ENCODE measurements at places on chromosomes 3 and 15.

- DNase-seq, result no peak
These were observed 8.0 kb downstream of the CCDC14 start for GRCh38 chr3:123952844-123953520.

DNA sequence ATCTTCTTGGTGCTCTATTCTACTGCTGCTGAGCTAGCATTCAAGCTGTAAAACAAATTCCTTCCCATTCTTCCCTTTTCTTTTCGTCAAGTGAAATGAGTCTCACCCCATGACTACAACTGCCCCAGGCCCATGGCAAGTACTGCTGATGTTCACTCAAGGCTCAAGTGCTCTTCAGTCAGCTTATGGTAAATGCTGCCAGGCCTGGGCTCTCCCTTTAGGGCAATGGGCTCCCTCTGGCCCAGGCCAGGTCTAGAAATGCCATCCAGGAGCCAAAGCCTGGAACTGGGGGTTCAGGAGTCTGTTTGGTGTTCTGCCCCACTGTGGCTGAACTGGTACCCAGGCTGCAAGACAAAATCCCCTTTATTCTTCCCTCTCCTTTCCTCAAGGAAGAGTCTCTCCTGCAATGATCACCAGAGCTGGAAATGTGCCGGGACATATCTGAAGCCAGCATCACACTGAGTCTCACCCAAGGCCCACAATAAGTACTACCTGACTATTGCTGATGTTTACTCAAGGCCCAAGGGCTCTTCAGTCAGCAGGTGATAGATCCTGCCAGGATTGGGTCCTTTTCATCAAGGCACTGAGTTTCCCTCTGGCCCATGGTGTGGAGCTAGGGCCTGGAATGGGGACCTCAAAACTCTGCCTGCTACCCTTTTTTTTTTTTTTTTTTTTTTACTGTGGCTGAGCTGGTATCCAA lies 205.0 kb upstream of the STAC start:
- peak; percentile 99 for DNase-seq

DNA sequence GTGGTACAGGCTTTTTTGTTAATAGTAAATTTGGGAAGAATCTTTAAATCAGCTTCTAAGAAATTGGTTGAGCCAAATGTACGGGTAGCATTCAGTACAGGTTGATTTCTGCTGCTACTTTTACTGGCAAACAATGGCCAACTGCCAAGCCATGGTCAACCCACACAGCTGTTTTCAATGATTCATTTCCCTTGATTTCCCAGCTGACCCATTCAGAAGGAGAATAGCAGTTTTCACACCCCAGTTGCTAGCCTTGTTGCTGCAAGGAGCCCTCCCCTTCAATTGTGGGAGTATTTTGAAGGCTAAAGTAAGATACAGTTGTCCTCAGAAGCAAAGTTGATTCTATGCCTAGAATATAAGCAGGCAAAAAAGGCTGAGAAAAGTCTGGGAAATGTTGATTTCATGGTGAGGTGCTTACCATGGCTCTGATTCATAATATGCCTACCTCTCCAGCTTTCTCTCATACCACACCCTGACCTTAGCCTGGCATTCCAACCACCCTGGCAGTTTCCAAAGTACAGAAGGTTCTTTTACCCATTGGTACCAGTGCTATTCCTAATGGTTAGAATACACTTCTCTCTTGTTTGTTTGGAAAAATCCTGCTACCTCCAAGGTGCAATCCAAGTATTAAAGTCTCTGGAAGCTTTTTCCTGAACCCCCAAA lies 320.3 kb upstream of the TGFBR2 start:
- DNase-seq, result peak; percentile 80

- DNase-seq, result no peak
These were observed 116.6 kb downstream of the ST8SIA2 start for GRCh38 chr15:92510163-92510882.

DNA sequence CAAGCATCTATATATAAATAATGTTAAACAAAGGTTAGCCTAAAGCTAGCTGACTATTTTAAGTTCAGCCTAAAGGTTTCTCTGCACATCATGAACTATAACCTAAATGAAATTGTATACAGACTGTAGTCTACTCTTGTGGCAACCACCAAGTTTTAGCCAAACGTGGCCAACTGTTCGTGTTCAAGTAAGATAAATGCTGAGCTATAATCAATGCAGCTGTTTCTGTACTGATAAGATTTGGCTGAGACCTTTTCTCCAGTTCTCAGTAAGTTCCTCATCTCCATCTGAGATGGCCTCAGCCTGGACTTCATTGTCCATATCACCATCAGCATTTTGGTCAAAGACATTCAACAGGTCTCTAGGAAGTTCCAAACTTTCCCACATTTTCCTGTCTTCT lies 43.7 kb upstream of the IGSF10 start:
- no peak for DNase-seq

DNA sequence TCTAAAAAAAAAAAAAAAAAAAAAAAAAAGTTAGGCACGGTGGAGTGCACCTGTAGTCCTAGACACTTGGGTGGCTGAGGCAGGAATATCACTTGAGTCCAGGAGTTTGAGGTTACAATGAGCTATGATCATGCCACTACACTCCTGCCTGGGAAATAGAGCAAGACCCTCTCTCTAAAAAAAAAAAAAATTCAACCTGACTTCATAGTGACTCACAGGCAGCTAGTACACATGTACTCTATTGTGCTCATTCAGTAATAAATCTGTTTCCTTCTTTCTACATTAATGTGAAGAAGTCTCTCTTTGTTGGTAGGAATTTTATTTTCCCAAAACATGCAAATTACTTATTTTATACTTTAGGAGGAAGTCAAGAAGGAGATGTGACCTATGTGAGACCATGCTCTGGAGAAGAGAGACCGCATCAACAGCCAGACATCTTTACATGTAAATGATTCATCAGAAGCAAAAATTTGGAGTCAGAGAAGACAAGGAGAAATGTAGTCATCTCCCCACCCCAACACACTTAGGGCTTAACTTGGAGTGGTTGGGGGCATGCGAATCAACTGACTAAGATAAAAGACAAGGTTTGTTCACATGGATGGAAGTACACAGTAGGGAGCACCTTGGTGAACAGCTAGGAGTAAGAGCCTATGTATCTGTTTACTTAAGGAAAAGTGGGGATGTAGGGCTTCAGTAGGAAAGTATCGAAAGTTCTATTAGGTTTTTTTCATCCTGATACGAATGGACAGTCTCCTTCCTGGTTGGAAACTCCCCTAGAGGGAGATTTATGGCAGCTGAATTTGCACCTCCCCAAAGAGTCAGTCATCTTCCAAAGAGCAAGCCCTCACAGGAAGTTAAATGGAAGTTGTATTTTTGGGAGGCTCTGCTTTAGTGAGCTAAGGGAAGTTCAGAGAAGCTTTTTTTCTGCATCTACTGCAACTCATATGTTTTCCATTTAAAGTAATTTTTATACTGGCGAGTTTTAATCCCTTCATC lies 23.0 kb upstream of the NMD3 start:
- DNase-seq, result no peak

DNA sequence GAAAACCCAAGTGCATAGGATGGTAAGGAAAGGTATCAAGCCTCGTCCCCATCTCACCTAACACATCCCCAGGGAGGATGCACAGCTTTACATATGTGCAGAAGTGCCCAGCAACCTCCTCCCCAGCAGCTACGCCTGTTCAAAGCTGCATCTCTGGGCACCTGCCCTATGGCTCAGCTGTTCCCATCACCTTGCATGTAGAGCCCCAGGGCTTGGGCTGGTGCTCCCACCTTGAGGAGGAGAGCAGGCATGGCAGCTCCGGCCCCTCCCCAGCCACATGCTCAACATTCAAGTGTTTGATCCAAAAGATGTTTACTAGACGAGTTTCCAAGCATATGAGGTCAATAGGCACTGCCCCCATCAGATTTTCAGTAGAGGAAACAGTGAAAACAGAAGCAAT lies 173.5 kb downstream of the ATP10A start:
- no peak for DNase-seq

All from NCI-H2029 treated with DMSO at 0.1 percent for 48 hours (cell line).